Effector memory CD4-positive, alpha-beta T cell (primary cell): ENCODE measurements at places on chromosomes 5 and 9.

DNA sequence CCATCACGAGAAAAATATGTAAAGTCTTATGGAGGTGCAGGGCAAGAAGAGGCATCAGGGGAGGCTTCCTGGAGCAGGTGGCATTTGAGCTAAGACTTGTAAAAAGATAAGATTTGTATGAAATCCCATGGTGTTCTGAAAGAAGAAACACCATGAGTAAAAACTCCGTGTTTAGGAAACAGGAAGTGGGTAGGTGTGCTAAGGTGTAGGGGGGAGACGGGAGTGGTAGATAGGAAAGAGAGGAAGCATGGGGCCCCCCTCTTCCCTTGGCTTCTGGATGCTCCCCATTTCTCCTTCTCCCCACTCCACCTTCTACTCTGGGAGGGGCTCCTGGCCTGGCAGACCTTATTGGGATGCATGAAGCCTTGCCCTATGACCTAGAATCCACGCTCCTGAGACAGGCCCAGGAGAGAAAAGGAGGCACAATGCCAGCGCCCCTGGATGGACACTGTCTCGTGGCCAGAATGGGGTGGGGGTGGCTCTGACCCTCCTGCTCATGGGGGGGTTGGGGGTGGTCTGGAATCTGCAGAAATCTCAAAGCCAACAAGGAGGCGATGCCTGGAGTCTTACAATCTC lies 103.6 kb downstream of the GTF3C4 start:
- DNase-seq = no peak

DNA sequence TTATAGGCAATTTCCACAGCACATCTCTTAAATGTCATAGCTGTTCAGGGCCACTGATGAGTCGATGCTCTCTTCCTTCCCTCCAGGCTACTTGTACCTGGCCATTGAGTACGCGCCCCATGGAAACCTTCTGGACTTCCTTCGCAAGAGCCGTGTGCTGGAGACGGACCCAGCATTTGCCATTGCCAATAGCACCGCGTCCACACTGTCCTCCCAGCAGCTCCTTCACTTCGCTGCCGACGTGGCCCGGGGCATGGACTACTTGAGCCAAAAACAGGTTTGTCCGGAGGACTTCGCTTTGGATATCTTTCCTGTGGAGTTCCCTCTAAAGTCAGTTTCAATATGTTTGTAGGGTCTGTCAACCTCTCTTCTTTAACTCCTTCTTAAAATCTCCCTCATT lies 84.3 kb downstream of the EQTN start:
- DNase-seq = no peak

- no peak for DNase-seq
Measured at GRCh38 chr9:31839273-31839672, 545.2 kb upstream of the ACO1 start.

DNA sequence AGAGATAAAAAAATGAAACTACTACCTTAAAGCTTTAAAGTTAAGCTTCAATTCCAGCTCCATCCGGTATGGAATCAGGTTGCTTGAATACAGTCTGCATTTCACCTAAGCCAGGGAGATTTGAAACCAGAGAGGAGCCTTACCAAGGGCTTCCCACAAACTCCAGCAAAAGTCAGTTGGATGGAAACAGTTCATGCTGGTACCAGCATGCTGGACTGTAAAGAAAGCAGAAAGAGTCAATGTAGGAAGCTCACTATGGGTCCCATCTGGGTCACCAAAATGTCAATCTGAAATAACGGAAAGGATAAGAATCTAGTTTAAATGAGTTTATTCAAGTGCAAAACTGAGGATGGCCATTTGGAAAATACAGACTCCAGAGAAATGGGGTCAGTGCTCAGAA lies 65.3 kb downstream of the CDO1 start:
- DNase-seq = no peak

DNA sequence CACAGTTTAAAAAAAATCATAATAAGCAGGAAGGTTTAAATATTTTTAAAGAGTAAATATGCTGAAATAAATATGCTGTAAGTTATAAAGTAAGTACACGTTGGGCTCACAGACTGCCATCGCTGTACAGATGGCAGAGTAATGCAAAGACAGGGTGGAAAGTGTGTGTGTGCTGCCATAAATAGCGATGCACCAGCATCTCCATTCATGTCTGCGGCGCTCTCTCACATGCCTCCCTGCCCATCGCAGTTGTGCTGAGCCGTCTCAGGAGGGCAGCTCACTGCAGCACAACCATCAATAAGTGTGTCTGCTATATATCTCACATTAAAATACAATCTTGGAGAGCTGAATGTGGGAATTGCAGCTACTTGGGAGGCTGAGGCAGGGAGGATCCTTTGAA lies 14.3 kb downstream of the MOCS2 start:
- DNase-seq = no peak

DNA sequence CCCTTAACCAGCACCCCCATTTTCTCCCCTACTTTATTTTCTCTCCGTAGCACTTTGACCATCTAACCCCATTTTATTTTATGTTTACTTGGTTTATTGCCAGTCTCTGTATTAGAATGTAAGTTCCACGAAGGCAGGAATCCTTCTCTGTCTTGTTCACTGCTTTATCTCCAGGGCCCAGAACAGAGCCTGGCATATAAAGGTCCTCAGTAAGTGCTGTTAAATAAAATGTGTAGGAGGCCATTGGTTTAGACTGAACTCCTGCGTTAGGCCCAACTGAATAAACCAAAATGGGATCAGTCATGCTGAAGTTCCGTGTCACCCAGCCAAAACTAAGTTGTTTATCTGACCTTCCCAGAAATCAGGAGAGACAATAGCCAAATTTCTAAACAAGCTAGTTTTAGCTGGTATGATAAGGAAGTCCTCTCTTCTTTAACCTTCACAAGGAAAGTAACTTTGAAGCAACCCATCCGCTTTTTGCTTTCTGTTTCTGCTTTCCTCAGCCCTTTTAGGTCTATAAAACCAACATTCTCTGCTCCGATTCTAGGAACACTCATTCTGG lies 29.0 kb upstream of the CCNJL start:
- no peak for DNase-seq

GRCh38 chr5:62256161-62257019 lies 49.6 kb upstream of the KIF2A start:
- no peak for DNase-seq

GRCh38 chr5:4345850-4346249 lies 750.2 kb downstream of the IRX1 start:
- DNase-seq = no peak

GRCh38 chr5:74360535-74361210 lies 279.9 kb downstream of the ENC1 start:
- no peak for DNase-seq

- DNase-seq = no peak
Measured at GRCh38 chr5:178757049-178757809, 26.8 kb upstream of the ZNF354A start.

DNA sequence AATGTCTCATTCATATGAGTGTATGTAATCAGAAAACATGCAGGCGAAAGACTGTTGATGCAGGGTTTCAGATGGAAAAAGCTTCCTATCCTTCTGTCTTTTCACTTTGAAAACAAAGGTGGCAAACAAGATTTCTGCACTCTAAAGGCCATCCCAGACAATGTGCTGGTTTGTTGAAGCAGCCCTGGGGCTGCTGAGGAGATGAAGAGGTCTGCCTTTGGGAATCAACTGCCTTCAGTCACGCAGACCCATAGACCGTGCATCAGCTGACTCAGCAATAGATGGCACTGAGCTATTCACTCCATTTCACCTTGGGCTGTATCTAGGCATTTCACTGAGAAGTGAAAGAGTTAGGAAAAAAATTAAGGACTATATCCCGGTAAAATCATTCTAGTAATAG lies 60.5 kb upstream of the C5orf46 start:
- no peak for DNase-seq

DNA sequence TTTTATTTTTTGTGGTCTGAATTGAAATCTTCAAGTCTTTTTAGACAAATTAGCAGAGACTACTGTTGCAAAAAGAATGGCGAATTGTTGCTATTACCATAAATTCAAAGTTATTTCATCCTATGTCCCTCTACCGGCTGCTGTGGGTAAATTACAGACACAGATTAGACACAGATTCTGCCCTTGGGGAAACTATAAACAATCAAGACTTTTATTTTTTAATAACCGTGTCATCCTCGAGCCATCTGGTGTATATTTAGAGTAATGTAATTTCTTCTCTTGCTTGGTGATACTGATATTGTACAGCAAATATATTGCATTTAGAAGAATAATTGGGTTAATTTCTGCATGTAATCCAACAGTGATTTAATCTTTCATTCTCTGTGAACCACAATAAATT lies 228.0 kb upstream of the ADAMTSL1 start:
- DNase-seq = no peak

GRCh38 chr9:98533132-98533531 lies 175.6 kb downstream of the GABBR2 start:
- no peak for DNase-seq

DNA sequence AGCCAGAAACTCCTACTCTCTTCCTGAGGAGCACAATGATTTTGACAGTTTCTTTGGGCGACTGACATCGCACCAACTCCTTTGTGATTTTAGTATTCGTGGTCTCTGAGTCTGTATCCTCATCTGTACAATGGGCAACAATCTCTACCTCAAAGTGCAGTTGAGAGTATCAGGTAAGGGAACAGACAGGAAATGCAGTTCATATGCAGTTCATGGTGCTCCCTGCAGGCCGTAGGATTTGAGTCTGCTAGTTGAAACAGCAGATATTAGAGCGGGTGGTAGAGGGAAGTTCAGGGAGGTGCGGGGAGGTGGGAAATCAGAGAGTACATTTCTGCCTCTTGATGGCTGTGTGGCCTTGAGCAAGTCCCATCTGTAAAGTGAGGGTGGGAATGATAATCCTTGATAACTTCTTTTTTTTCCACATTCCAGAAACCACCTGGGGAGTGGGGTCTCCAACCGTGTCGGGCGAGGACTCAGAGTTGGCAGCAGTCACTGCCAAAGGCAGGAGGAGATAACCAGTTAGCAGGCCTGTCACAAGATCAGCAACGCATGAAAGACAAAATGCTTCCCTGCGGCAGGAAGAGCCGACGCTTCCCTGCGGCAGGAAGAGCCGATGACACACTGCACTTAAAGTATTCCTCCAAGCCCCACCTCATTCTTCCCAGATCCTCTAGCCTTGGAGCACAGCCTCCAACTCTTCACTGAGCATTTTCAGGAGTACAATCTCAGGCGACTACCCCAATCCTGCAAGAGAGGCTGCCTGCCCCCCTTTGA lies 6.0 kb upstream of the NEK6 start:
- no peak for DNase-seq

- no peak for DNase-seq
Measured at GRCh38 chr5:140556438-140556837, 835 bp downstream of the SRA1 start.

DNA sequence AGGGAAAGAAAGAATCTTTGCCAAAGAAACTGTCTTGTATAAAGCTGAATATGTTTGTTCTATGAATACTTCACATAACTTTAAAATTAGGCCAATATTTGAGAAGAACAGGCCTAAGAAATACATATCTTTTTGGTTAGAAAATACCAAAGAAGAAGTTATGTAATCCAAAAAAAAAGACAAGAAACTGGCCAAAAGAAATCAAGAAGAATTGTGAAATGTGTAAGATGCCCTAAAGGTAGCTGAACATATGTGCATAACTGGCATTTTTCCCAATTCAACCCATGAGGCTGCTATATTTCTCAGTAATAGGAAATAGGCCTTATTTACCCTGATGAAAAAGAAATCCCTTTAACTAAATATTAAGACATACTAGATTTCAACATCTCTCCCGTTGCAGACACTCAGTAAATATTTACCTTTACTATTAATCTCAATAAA lies 290.0 kb downstream of the CETN3 start:
- DNase-seq = no peak

GRCh38 chr5:56755036-56755555 lies 60.3 kb upstream of the MAP3K1 start:
- DNase-seq = no peak

DNA sequence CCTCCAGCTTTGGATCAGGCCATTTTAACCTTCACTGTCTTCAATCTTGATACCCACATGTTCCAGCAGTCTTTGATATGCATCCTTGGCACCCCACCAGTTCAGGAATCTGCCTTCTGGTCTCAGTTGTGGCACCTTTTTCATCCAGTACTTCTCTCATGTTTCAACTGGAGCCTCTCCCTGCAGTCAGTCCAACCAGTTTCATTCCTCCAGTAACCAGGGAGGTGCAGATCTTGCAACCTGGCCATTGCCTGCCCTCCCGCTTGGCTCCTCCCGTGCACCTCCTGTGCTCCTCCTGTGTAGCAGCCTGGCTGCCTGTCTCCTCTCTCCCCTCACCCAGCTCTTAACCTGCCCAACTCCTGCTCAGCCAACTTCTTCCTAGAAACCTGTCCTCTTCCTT lies 20.2 kb downstream of the FUBP3 start:
- DNase-seq = no peak

GRCh38 chr9:6133346-6134063 lies 82.1 kb upstream of the IL33 start:
- no peak for DNase-seq

GRCh38 chr5:133751846-133752245 lies 139.5 kb upstream of the FSTL4 start:
- no peak for DNase-seq

- DNase-seq = no peak
Measured at GRCh38 chr5:134437847-134438581, 26.3 kb upstream of the CDKN2AIPNL start.

DNA sequence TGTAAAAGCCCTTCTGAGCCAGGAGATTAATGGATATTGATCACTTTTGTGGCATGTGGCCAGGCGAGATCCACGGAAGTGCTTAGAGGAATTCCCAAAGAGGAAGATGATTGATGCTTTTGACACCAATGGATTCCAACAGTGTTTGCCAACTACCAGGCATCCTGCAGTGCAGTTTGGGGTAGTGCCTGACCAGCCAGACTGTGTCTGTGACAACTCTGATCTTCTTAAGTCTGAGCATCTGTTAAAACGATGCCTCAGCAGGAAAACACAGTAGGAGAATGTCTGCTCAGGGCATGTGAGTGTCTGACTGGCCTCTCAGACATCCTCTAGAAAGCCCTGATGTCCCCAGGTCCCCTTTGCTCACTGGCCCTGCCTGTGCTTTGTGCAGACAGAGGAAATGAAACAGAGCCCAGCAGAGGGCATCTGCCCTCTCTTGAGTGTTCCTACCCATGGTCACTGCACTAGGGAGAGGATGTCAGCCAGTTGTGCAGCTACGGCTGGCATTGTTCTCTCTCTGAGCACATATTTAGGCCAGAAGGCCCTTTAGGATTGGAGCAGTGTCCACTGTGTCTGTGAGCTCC lies 57.0 kb downstream of the TRPC7 start:
- DNase-seq = no peak

- no peak for DNase-seq
Measured at GRCh38 chr9:109212768-109213167, 45.7 kb upstream of the FRRS1L start.
